DMS53 (cell line): ENCODE measurements at places on chromosomes 7 and 10.

- no peak for DNase-seq
These were observed 117.9 kb upstream of the AGR3 start for GRCh38 chr7:16999541-17000267.

DNA sequence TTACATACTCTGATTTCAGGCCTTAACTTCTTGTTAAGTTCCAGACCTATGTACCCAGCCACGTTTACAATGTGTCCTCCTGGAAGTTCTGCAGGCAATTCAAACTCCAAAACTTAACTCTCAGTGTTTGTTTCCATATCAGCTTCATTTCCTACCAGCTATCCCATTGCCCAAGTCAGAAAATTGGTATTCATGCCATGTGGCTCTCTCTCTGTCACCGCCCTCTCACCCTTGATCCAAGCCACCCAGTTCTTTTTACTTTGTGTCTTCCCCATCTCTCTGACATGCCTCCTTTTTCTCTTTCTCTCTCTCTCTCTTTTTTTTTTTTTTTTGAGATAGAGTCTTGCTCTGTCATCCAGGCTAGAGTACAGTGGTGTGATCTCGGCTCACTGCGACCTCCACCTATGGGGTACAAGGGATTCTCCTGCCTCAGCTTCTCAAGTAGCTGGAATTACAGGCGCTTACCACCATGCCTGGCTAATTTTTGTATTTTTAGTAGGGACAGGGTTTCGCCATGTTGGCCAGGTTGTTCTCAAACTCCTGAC is 33.9 kb downstream of the ARL4A start:
- DNase-seq = no peak

DNA sequence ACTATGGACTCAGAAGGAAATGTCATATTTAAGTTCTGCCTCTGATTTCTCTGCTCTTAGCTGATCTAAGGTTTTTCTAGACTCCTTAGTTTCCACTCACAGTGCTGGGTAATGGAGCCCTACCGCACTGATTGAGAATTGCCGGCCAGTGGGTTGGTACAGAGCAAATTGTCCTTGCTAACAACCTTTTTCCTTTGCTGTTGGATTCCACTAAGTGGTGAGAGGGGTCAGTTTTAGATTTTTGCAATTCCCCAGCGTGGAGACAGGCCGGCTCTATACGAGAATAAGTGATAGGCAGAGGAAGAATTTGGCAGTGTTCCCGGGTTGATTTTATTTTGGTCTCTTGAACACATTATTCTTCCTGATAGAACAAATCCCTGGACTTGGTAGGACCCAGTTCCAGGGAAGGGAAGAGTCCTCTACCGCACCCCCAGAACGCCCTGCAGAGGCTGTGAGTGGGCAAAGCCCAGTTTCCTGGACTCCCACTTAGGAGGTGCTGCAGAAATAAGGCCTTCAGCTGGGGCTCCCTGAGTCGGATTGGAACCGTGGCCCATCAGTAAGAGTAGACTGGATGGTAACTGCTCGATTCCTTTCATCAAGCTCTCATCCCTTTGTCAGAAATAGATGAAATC is 3.0 kb upstream of the NRP1 start:
- DNase-seq = no peak

GRCh38 chr7:21412410-21412851 is 15.5 kb upstream of the SP4 start:
- peak; percentile 28 for DNase-seq

DNA sequence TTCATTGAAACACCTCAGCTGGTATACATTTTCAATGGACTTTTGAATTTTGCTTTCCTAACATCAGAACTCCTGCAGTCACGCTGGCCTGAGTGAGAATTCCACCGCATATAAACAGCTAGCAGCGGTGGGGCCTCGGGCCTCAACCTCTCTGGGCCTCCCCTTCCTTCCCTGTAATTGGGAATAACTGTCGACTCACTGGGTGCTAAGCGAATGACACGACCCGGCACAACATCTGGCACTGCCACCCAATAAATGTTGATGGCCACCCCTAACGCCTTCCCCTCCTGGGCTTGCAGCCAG is 670 bp downstream of the RCC1L start:
- no peak for DNase-seq

DNA sequence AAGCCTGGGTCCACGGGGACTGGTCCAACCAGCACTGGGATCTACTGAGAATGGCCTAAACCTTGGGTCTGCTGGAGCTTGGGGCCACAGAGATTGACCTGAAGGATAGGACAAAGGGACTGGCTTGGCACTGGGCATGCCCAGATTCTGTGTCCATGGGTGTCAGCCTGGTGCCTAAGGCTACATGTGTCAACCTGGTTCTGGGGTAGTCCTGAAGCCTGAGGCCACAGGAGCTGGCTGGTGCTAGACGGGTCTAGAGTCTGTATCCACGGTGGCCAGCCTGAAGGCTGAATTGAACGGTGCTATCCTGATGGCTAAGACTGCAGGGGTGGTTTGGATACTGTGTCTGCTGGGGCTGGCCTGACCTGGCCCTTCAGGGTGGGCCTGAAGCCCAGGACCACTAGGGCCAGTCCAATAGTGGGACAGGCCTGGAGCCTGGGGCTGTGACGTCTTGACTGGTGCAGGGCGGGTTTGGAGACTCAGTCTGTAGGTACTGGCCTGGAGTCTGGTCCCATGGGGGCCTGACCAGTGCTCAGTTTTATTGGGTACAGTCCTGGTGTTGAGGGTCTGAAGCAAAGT is 152.4 kb upstream of the HPS1 start:
- DNase-seq = no peak

- no peak for DNase-seq
These were observed 29.2 kb downstream of the TRRAP start for GRCh38 chr7:98907570-98907969.

- DNase-seq = no peak
These were observed 54.4 kb upstream of the TMEM72 start for GRCh38 chr10:44856696-44857095.

DNA sequence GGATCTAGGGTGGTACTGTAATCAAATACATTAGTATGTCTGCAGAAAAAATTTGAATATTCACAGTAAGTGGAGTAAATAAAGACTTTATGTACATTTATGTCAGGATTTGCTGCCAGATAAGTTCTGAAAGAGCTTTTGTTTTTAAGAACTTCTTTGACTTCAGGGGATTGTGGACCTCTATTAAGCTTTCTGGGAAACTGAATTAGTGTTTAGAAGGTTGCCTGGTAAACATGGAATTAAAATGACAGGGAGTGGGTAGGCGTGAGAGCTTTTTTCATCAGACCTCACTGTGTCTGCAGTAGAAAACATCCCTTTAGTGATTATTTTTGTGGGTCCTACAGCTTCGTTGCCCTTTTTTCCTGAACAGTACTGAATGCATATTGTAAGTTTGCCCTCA is 15.7 kb downstream of the SDHAF3 start:
- no peak for DNase-seq

GRCh38 chr7:964401-965231 is 10.1 kb upstream of the ADAP1 start:
- peak; percentile 63 for DNase-seq

- peak; percentile 26 for DNase-seq
These were observed 1.2 kb downstream of the PDZD7 start for GRCh38 chr10:101029520-101030295.

GRCh38 chr7:115682507-115682906 is 348.1 kb downstream of the TFEC start:
- DNase-seq = peak; percentile 78

- no peak for DNase-seq
These were observed 156.6 kb upstream of the SEMA3D start for GRCh38 chr7:85343484-85343883.

DNA sequence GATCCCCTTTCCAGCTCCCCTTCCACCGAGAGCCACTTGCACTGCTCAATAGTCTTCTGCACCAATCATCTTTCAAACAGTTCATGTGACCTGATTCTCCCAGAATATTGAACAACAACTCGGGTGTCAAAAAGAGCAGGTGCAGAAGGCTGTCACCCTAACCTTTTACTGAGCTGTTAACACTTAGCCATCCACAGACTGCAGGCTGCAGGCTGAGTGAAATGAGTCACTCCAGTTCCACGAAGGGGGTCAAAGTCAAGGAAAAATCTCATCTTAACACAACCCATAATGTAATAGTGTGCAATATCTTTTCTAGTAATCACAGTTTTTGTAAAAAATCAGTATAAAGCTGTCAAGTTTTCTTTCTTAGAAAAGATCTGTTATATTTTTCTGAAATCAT is 63.1 kb downstream of the MTPAP start:
- DNase-seq = no peak

DNA sequence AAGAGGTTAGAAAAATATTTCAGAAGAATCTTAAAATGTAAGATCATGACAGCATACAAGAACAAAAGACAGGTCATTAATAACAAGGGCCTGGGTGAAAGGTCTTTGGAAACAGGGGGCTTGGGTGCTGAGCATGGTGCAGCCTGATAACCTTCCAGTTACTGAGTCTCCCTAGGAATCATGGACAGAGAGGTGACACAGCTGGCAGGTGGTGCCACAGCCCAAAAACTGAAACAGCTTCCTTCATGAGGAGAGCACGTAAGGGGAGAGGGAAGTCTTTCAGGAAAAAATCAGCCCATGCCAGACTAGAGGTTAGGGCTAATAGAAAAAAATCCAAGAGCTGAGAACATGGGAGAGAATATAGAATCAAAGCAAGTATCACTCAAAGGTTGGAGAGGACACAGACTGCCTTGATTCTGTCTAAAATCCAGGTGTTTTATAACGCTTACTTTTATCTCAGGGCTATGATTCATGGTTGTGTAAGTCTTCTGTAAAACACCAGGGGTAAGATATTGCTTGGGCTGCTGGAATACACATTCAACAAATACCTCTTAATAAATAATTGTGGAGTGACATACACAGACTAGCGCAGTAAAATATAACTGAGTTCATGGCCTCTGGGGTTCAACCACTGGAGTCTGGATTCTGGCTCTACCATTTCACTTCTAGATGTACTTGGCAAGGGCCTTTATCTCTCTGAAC is 88.1 kb downstream of the SEMA3C start:
- peak; percentile 29 for DNase-seq

DNA sequence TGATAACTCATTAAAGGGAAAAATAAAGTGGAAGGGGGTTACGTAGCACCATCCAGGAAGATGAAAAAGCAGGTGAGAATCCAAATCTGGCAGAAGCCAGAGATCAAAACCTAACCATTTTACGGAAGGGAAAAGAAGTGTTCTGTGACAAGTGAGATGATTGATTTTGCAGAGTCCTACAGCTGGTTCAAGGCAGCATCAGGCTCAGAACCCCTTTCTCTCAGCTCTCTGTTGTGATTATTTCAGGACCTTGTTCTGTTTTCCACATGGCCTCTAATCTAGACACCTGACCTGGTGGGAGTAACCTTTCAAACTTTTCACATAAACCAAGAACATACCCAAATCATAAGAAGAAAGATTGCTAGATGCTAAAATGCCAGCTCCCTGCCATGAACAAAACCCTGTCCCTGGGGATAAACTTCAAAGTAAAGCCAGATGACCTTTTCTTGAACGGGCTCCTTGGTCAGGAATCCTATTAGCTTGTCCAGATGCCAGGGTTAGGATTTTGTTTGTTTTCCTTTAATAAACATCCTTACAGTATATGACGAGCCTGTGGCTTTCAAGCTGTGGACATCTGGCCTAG is 5.9 kb downstream of the DUSP5 start:
- DNase-seq = no peak

- peak; percentile 62 for DNase-seq
These were observed 984 bp upstream of the IKZF1 start for GRCh38 chr7:50303335-50304128.
